ENCODE measurements at places on chromosomes 7 and 10. TPM values are rescaled to one million over a fixed set of nuclear protein-coding genes. Genes with fewer than 3 reads are reported as not detected.
A peak's percentile ranks its signal among the peaks of the same experiment; 100 is the strongest.

- DNase-seq: no peak
Measured at GRCh38 chr7:1666823-1667565, 3.1 kb upstream of the ELFN1 start.

GRCh38 chr10:46548498-46549090 lies 7.9 kb downstream of the GPRIN2 start:
- DNase-seq: no peak

The NACAD gene
- total RNA-seq: 5.5 TPM

- DNase-seq: peak; percentile 79
Measured at GRCh38 chr10:61760943-61761824, 98.5 kb downstream of the CABCOCO1 start.

- no peak for DNase-seq
Measured at GRCh38 chr10:76231286-76231934, 800.0 kb downstream of the LRMDA start.

The GIGYF1 gene
- total RNA-seq: 20.7 TPM

DNA sequence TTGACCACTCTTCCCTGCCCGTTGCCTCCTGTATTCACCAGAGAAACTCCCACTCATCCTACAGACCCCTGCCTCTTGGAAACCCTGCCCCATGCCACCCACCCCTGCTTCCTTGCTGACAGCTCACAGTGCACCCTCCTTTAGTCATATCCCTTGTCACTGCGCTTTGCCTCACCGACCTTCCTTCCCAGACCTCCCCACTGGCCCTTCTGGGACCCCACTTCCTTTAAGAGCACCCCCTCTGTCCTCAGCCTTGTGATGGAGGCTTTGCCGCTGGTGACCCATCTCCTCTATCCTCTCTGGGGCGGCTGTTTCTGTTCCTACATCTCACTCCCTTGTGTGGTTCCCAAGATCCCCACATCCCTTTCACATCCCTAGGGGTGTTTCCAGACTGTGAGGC lies 92.8 kb upstream of the ZMIZ1 start:
- DNase-seq: no peak

DNA sequence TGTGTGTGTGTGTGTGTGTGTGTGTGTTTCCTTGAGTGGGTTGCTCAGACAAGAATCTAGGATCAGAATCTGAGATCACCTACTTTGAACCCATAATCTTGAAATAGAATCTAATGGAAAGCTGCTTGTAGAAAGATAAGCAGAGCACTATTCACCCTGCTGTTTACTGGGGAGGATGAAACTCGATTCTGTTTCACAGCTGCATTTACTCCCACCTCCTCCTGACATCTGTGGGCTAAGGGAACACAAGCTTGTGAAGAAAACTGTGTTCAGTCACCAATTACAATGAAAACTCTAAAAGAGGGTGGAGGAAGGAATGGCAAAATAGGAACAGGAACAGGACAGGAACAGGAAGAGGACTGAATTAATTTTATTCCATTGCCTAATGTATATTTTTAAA lies 269.5 kb downstream of the TSPAN12 start:
- DNase-seq: no peak

DNA sequence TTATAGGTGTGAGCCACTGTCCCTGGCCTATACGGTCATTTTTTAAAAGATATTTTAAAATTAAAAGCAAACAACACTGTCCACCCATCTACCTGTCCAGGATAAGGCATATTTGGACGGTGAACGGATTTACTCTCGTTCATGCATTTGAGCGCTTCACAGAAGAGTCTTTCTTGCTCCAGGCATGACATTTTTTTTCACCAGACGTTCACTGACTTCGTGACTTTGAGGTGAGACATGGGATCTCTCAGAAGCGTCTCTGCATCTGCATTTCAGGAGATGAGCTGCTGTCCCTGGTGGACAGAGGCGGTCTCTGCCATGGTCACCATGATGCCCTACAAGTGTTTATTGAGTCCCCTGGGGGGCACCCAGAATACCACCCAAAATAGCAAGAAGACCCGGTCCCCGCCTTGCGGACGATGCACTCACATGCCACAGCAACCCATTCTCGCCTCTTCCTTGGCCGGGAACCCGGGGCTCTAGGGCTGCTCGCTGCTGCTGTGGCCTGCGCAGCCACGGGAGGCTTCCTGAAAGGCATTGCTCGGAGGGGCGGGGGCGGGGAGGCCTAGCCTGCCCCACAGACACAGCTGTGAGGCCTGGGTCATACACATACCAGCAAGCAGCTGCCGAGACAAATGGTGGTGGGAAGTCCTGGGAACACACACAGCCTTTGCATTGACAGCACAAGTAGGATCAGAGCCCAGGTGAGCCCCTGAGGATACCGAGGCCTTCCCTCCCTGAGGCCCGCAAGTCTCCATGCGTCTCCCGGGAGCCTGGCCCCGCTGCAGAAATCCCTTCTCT lies 84.4 kb downstream of the RGS10 start:
- DNase-seq: no peak

The OR6V1 gene
- total RNA-seq: not detected

The PRSS58 gene
- not detected for total RNA-seq

GRCh38 chr7:44921607-44922350 lies 36.4 kb upstream of the PURB start:
- peak; percentile 73 for DNase-seq
